Activated naive CD4-positive, alpha-beta T cell treated with anti-CD3 and anti-CD28 coated beads, Interleukin-2, amount 50 U/mL, for 72 hours (primary cell): ENCODE measurements at places on chromosomes 13 and 19.
A peak's percentile ranks its signal among the peaks of the same experiment; 100 is the strongest.

DNA sequence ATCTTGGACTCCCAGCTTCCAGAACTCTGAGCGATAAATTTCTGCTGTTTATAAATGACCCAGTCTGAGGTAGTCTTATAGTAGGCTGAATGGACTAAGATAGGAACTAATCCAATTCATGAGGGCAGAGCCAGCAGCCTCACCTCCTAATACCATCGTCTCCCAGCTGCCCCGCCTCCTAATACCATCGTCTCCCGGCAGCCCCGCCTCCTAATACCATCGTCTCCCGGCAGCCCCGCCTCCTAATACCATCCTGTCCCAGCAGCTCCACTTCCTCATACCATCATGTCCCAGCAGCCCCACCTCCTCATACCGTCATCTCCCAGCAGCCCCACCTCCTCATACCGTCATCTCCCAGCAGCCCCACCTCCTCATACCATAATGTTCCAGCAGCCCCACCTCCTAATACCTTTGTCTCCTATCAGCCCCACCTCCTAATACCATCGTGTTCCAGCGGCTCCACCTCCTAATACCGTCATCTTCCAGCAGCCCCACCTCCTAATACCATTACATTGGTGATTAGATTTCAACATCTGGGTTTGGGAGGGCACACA, 2.4 kb upstream of the ARGLU1 start:
- DNase-seq, result no peak

DNA sequence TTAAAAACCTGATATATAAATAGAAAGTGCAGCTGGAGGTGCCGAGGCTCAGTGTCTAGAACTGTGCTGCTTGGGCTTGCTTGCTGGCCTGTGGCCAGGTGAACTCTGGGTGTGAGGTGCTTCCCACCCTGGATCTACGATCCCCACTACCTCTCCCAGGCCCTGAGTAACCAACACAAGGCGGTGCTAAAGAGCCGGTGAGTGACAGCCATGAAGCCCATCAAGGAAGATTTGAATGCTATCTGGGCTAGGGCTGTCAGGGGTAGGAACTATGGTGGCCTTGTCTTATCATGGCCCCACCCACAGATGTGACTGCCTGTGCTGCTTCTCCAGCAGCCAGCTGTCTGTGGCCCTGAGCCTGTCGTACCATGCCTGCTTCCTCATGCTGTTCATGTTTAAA, 25.6 kb upstream of the ZNF91 start:
- DNase-seq, result no peak

DNA sequence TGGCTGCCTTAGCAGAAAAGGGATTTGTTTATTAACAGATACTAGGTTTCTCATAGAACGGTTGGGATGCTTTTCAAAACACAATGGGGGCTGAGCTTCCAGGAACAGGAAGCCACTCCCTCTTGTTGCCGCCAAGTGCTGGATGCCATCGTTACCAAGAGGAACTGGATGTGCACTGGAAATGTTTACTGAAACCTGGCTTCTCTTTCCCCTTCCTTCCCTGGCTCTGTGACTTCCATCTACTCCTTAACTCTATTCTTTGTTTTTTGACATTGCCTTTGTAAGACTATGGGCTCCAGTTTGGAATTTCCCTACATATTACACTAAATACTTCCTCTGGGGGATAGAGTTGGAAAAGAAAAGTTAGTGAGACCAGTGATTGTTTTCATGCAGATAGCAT, 11.7 kb upstream of the KL start:
- no peak for DNase-seq

- DNase-seq, result no peak
These were observed 9.7 kb upstream of the JUND start for GRCh38 chr19:18291019-18291524.

DNA sequence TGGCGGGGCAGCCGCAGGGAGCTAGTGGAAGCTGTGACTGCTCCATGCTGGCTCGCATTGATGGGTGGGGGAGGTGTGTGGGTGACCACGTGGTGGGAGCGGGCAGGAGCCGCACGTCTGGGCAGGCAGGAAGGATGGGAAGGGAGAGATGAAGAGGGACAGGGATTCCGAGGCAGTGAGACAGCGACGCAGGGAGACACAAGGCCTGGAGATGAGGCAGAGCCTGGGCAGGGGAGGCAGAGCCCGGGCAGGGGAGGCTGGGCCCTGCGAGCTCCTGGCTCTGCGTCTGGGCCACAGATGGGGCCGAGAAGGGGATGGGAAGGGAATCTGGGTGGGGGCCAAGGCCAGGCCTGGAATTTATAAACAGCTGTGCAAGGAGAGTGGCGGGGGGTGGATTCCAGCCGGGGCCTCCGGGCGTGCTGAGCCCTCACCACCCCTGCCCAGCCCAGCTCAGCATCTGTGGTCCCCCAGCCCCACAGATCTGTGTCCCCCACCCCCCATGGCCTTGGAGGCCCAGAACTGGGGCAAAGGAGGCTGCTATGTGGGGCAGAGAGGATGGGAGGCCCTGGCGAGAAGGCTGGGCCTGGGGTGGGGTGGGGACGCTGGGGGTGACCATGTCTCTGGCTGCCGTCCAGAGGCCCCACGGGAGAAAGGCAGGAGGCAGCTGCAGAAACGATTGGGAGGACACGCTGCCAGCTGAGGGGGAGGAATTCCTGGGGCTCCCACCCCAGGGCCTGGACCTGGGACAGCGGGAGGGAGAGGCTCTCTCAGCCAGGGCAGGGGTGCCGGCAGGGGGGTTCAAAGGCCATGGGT, 6.0 kb downstream of the EHD2 start:
- no peak for DNase-seq

DNA sequence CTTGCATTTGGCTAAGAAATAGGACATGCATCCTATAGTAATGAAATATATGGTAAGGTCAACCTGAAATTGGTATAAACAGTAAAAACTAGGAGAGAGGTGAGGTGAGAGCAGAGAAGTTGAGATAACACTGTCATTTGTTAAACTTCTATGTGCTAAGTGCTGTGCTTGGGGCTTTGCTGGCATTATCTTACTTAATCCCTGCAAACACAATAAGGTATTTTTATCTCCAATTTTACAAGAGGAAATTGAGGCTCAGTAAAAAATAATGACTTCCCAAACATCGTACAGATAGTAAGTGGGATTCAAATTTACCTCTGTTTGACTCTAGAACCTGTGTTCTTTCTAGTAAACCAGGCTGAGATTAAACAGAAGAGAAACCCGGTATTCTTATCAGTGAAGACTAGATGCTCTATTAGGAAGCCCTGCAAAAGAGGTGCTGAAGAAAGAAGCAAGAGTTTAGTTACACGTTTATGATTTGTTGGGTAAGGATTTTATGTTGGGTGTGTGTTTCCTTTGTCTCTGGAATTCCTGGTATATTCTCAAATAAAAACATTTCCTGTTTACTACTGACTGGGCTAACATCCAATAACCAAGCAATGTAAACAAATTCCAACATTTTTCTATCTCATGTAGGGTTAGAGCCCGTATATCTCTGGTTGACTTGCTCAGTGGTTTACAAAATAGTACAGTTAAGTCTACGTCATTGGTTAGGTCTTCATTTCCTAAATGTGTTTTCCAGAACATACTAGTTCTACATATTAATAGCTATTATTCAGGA, 137.3 kb upstream of the FNDC3A start:
- DNase-seq, result no peak

DNA sequence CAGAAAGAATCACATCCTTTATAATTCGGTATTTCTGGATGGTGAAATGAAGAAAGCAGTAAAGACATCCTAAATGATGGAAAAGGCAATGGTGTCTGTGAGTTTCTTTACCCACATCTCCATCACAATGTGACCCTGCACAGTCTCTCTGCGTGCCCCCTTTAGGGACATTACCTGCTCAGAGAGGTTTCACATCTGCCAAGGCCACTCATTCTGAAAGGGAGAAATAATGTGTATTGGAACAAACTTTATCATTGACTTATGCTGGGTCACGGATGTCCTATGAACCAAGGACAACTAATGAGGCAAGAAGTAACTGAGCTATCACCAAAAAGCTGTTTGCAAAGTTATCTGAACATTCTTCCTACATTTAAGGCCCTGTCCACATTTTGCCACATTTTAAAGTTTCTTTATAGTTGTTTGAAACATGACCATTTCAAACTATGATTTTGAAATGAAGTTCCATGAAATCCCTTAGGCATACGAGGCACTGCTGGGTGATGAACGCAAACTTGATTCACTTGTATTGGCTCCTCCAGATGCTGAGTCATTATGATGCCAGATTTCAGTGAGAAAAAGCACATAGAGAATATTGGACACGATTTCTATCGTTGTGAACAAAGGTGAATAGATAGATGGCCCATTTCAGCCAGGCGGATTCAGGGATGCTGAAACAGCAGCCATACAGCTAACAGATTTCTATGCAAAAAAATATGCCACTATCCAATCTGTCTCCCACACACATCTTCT, 63.5 kb upstream of the HMGB1 start:
- no peak for DNase-seq

GRCh38 chr19:40257096-40257517, 28.0 kb downstream of the AKT2 start:
- DNase-seq, result no peak

DNA sequence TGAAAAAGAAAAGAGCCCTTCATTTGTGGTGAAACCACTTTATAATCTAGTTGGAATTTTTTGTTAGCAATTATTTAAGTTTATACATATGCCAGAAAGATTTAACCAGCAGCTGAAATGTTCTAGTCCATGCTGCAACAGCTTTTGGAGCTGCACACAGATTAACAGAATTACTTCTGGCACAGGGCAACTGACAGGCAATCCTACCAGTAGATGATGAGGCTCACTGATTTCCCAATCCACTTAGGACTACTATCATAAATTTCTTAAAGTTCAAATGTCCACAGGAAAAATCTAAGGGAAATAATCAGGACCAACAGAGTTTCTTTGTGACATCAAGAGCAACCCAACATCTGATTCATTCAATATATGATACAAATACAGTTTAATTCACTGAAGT, 78.8 kb downstream of the CRYL1 start:
- DNase-seq, result no peak

- no peak for DNase-seq
These were observed 68.2 kb downstream of the RASL11A start for GRCh38 chr13:27338816-27339215.

- DNase-seq, result no peak
These were observed 4.2 kb downstream of the LYL1 start for GRCh38 chr19:13098277-13099072.

DNA sequence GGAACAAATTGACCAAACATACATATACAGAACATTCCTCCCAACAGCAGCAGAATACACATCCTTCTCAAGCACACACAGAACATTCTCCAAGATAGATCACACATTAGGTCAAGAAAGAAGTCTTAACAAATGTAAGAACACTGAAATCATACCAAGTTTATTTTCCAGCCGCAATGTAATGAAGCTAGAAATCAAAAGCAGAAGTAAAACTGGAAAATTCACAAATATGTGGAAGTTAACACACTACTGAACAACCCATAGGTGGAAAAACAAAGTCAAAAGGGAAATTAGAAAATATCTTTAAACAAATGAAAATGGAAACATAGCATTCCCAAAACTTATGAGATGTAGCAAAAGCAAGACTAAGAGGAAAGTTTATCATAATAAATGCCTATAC, 692.6 kb downstream of the DIAPH3 start:
- no peak for DNase-seq

DNA sequence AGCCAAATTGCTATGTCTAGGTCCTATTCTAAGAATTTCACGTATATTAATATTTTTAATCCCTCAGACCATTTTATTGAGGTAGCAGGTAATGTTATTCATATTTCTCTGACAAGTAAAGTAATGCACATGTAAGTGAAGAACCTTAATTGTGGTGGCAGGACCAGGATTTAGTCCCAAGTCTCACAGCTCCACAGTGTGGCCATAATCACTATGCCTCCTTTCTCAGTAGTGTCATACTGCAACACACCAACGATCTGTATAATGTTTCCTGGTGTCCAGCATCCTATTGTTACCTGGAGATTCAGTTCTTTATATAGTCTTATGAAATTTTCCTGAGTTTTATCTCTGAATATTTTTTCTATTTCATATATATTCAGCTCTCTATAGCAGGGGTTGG, 340.3 kb downstream of the OLFM4 start:
- no peak for DNase-seq

GRCh38 chr19:13846557-13847406, 30.2 kb upstream of the NANOS3 start:
- peak; percentile 91 for DNase-seq

DNA sequence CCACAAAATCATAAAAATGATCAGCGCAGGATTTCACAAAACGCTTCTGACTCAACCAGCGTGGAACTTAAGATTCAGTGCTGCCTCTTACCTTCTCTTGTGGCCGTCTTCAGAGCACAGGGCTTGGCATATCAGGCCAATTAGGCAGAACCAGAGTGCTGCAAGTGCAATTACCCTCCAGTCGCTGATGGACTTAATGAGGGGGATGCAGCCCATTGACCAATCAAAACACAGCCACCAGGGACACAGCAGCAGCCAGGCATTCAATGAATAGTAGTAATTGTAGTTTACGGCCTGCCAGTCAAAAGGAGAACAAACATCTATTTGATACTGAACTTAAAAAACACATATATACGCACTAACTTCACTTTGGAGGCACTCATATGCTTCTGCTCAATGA, 38.2 kb downstream of the TMTC4 start:
- DNase-seq, result no peak

- DNase-seq, result no peak
These were observed 350.0 kb downstream of the DACH1 start for GRCh38 chr13:71517004-71517403.

- no peak for DNase-seq
These were observed 3.2 kb upstream of the EBPL start for GRCh38 chr13:49694446-49694845.

GRCh38 chr13:37681281-37682032, 82.9 kb upstream of the POSTN start:
- DNase-seq, result no peak

GRCh38 chr13:24725379-24725778, 38.6 kb upstream of the RNF17 start:
- DNase-seq, result no peak

DNA sequence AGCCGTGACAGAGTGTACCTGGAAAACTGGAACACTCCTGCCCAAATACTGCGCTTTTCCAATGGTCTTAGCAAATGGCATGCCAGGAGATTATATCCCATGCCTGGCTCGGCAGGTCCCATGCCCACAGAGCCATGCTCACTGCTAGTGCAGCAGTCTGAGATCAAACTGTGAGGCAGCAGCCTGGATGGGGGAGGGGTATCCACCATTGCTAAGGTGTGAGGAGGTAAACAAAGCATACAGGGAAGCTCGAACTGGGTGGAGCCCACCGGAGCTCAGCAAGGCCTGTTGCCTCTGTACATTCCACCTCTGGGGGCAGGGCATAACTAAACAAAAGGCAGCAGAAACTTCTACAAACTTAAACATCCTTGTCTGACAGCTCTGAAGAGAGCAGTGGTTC, 10.5 kb downstream of the CYP2A13 start:
- DNase-seq, result no peak

DNA sequence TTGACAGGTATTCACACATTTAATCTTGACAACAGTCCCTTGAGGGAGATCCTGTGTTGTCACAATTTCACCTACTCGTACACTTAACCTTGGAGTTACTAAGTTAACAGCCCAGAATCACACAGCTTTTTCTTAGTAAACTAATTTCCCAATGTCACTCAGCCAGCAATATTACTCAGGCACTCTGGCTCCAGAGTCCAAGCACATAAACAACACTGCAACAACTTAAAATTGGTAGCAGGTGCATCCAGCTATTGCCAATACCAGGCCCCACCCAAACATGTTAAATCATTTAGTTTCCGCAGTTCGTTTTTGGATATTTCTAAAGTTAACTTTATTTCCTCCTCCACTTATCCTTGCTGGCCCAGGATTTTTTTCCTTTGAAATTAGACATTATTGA, 32.7 kb downstream of the LIG4 start:
- DNase-seq, result no peak

GRCh38 chr13:89153941-89154340, 1482.8 kb downstream of the SLITRK5 start:
- DNase-seq, result no peak
